ENCODE measurements at places on chromosomes 11 and 22.

GRCh38 chr22:41094041-41094593 lies 1.7 kb downstream of the EP300 start:
- peak; percentile 16 for DNase-seq

GRCh38 chr11:74380746-74381439 lies 17.3 kb downstream of the PGM2L1 start:
- no peak for DNase-seq

GRCh38 chr11:72670041-72670440 lies 4.2 kb downstream of the PDE2A start:
- no peak for DNase-seq

- no peak for DNase-seq
Measured at GRCh38 chr11:26227301-26227746, 104.6 kb upstream of the ANO3 start.
